ENCODE measurements at places on chromosomes 12 and 14. TPM values are rescaled to one million over a fixed set of nuclear protein-coding genes. Genes with fewer than 3 reads are reported as not detected.

Gene GALNT9
- 1.2 TPM for total RNA-seq

Gene NELL2
- total RNA-seq, result 0.55 TPM

Gene SYT10
- not detected for total RNA-seq

Gene RASAL1
- total RNA-seq, result not detected

Gene DLGAP5
- 112 TPM for total RNA-seq

Gene JDP2
- total RNA-seq, result 41.3 TPM

Gene HNRNPA1
- 704 TPM for total RNA-seq

Gene APOLD1
- 13.2 TPM for total RNA-seq

Gene KCNH3
- total RNA-seq, result not detected

Gene C14orf180
- total RNA-seq, result not detected

Gene EXD2
- 23.1 TPM for total RNA-seq

Gene YBX3
- total RNA-seq, result 81.4 TPM

Gene NRXN3
- 0.62 TPM for total RNA-seq

Gene TSHR
- total RNA-seq, result not detected

Gene CNIH1
- 189 TPM for total RNA-seq

Gene STXBP6
- 7.1 TPM for total RNA-seq

Gene ADAM21
- total RNA-seq, result 0.33 TPM

Gene CDH24
- 12.2 TPM for total RNA-seq

Gene AQP2
- total RNA-seq, result not detected

Gene LTA4H
- 60.1 TPM for total RNA-seq

Gene SLC6A15
- total RNA-seq, result 78.4 TPM

Gene TAS2R7
- total RNA-seq, result not detected

Gene TSPAN19
- total RNA-seq, result 0.25 TPM

Gene LIN7A
- 3.1 TPM for total RNA-seq

Gene FOXN4
- not detected for total RNA-seq

Gene CEP83
- total RNA-seq, result 17.2 TPM

Gene EML5
- total RNA-seq, result 0.50 TPM

Gene STAB2
- not detected for total RNA-seq

Gene PPM1H
- total RNA-seq, result 0.22 TPM

Gene ADAM20
- total RNA-seq, result 1.00 TPM

Gene TAS2R30
- total RNA-seq, result 9.1 TPM

Gene KITLG
- 169 TPM for total RNA-seq

Gene ADAMTS20
- total RNA-seq, result not detected

Gene KCNC2
- total RNA-seq, result 0.50 TPM

Gene SERPINA9
- not detected for total RNA-seq

Gene LRCOL1
- total RNA-seq, result 0.33 TPM

Gene PRH2
- total RNA-seq, result 0.50 TPM

Gene TAMALIN
- total RNA-seq, result 13.0 TPM

Gene SDR9C7
- not detected for total RNA-seq

Gene RIPK3
- total RNA-seq, result 0.50 TPM

Gene PPP1R36
- total RNA-seq, result 0.25 TPM

Gene TMEM229B
- 0.33 TPM for total RNA-seq

Gene DBX2
- not detected for total RNA-seq

Gene DENR
- total RNA-seq, result 37.9 TPM

Gene NIN
- total RNA-seq, result 48.7 TPM

Gene BBOF1
- total RNA-seq, result 4.4 TPM

Gene SLC8A3
- total RNA-seq, result 0.12 TPM

Gene STYK1
- 0.66 TPM for total RNA-seq

Gene GALNT6
- 37.9 TPM for total RNA-seq

Gene RHOJ
- 0.22 TPM for total RNA-seq

Gene EFS
- 5.5 TPM for total RNA-seq

Gene KIF5A
- total RNA-seq, result 0.50 TPM

Gene ACSM4
- total RNA-seq, result not detected

Gene FGF6
- total RNA-seq, result not detected

Gene PZP
- total RNA-seq, result not detected

Gene RNU6-8
- not detected for total RNA-seq

Data from uterine smooth muscle cell (primary cell).